Muscle of arm (tissue), 14 donors: ENCODE measurements at places on chromosomes 5 and 9. TPM values are rescaled to one million over a fixed set of nuclear protein-coding genes. Genes with fewer than 3 reads are reported as not detected.

EEIG1 gene
- polyA plus RNA-seq = 37.2 TPM

NAIP gene
- polyA plus RNA-seq = 12.2 TPM

DNA sequence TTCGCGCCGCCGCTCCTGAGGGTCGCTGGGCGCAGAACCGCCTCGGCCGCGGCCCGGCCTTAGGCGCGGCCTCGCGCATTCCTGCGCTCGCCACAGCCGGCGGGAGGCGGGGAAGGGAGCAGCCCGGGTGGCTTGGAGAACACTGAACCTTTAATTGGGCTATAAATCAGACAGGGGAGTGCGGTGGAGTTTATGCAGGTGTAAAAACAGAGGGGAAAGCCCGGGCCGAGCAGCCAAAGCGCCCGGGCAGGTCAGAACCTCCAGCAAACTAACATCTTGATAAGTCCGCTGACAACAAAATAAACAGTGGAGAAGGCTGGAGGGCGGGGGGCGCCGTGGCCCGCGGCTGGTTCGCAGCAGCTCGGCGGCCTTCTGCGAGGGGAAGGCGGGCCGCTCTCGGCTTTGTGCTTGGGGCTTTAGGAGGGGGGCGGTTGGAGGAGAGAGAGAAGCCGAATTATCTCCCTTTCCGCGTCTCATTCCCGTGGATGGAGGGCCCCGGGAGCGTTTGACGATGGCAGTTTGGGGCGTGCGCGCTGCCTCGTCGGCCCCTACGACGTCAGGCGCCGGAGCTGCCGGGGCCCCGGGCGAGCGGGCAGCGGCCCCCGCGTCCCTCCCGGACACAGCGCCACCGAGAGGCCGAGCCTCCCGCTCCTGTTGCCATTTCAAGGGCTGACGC lies 11.3 kb downstream of the FOXD1 start:
- DNase-seq = no peak

DOLK gene
- polyA plus RNA-seq = 10.6 TPM

GRCh38 chr9:99368341-99369326 lies 146.6 kb downstream of the SEC61B start:
- DNase-seq = peak; percentile 67

PCDHGB3 gene
- polyA plus RNA-seq = 2.0 TPM

GRCh38 chr5:32206509-32207354 lies 32.6 kb upstream of the GOLPH3 start:
- no peak for DNase-seq

GRCh38 chr9:133131506-133131905 lies 10.5 kb upstream of the RALGDS start:
- no peak for DNase-seq

SLCO6A1 gene
- polyA plus RNA-seq = 0.77 TPM

DNA sequence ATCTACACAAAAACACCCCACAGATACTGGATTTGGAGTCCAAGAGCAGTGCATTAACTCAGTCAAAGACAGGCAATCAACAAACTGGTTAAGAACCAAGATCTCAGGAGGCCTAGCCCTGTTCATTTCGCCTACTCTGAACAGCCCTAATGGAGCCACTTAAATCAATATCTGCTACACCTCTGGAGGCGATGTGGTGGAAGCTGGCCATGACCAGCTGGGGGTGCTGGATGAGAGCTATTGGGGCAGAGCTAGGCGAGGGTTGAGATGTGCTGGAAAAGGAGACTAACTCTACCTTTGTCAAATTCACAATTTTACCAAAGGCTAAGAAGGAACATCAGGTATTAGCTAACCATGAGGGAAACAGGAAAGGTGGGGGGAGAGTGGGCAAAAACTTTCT lies 23.3 kb upstream of the ARSB start:
- DNase-seq = no peak

DNA sequence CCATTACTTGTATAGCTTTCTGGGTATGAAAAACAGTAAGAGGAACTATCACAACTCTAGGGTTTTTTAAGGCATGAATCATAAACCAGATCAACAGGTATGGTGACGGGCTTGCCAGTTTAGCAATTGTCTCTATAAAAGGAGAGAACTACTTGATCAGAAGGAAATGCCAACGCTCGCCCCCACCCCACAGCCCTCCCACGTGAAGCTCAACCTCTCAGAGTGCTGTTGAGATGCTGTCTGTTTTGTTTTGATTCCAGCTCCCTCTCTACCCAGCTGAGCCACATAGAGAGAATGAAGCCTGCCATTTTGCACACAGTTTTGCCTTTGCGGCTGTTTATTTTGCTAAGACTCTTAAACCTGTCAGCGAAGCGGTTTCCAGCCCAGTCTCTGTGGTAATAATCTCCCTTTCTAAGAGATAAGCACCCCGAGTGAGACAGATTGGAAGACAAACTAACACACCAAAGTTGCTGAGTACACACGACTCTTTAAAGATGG lies 257.9 kb upstream of the ANKRD55 start:
- DNase-seq = no peak

GABRA1 gene
- polyA plus RNA-seq = not detected

SLC1A3 gene
- 41.1 TPM for polyA plus RNA-seq

STPG3 gene
- polyA plus RNA-seq = 0.24 TPM

- no peak for DNase-seq
Observed at GRCh38 chr9:126223798-126224531, 102.7 kb upstream of the MVB12B start.

DNA sequence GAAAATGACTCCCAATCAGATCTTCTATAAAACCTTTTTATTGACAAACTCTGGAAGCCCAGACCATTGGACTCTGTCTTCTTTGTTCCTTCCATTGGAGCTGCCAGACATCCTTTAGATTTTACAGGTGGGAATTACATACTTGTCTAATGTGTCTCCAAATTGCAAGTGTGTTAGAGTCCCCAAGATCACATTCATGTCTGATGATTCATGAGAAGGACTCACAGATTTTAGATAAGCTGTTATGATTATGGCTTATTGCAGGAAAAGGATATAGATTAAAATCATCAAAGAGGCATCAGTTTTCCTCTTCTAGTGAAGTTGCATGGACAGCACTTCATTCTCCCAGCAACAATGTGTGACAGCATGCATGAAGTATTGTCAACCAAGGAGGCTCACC lies 70.4 kb downstream of the MUSK start:
- no peak for DNase-seq

GRCh38 chr5:132662925-132663770 lies 5.2 kb downstream of the IL13 start:
- no peak for DNase-seq

DNA sequence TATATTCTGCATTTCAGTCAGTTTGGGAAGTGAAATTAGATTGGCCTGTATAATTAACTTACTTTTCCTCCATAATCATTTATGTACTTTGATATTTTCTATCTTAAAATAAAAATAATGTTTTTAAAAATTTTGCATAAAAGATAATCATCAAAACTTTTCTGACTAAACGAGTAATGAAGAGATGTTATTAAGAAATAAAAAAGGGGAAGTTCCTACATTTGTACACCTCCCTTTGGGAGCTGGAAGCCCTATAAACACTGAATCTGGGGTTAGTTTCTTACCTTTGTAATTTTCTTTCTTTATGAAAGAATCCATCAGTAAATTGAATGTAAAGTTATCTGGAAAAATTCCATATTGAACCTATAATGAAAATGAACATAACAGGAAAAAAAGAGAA lies 86.2 kb downstream of the MRPS27 start:
- DNase-seq = no peak

GRCh38 chr5:156913719-156914370 lies 49.2 kb downstream of the TIMD4 start:
- no peak for DNase-seq

DNA sequence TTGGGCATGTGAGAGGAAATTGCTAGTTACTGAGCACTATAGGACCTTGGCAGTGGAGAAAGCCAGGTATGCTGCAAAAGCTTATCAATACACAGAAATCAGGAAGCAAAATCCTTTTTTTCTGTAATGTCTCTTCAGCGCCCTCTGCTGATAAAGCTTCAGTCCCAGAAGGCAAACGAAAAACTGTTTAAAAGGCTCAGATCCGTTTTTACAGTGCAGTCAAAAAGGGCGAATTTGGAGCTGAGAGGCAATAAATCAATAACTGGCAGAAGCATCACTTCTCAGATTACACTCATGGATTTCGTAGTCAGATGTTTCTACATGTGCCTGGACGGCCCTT lies 1.1 kb upstream of the MAN2A1 start:
- DNase-seq = no peak

- no peak for DNase-seq
Observed at GRCh38 chr5:87432460-87432859, 19.7 kb upstream of the CCNH start.

- no peak for DNase-seq
Observed at GRCh38 chr5:57724836-57725235, 242.2 kb upstream of the ACTBL2 start.

DNA sequence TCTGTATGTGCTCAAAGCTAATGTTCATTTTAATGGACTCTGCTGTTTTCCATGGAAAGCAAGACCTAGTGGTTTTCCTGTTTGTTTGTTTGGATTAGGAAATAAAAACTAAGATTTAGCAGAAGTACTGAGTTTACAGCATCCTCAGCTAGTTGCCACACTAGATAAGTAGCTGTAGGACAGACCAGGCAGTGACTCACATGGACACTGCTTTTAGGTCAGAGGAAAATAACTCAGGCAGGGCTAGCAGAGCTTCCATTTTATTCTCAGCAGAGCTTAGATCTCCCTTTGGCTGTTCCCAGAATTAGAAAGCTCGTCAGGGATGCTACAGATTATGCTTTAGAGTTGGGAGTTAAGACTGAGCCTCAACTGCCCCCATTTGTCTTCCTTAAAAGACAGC lies 204.4 kb downstream of the SH3GL2 start:
- no peak for DNase-seq

- DNase-seq = no peak
Observed at GRCh38 chr5:11560915-11561697, 343.1 kb downstream of the CTNND2 start.

DNA sequence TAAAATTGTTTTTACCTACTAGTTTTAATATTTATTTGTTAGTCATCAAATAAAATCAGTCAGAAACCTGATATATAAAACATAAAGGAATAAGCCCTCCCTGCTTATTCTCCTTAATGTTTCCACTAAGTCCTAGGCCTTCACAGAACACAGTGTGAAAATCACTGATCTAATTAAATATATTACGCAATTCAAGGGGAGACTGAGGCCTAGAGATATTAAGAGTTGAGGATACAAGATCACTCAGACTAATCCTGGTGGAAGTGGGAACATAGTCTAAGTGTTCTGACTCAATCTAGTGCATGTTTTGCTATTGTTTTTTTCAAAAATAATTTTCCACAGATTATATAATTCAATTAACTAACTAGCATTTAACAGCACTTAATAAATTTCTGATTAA lies 401.1 kb downstream of the SLCO4C1 start:
- DNase-seq = no peak

- no peak for DNase-seq
Observed at GRCh38 chr9:126915846-126916543, 1.4 kb downstream of the RALGPS1 start.

GRCh38 chr5:36691226-36691625 lies 84.8 kb downstream of the SLC1A3 start:
- DNase-seq = no peak

- DNase-seq = no peak
Observed at GRCh38 chr5:50550267-50550666, 109.2 kb upstream of the EMB start.

DNA sequence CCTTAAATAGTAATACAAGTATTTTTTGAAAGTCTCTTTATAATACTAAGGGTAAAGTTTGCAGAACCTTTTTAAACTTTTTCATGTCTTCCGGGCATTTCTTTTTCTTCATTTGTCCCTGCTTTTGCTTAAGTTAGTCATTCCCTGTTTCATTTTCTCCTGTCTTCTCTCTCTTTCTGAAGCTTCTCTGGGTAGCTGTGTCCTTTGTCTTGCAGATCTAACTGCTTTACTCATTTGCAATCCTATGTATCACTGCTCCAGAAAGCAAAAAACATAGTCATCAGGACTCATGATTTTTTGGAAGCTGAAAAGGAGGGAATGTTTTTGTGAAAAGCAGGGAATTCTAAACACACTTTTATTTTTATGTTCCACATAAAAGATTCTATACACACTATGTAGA lies 301.7 kb downstream of the MRPS30 start:
- no peak for DNase-seq

DNA sequence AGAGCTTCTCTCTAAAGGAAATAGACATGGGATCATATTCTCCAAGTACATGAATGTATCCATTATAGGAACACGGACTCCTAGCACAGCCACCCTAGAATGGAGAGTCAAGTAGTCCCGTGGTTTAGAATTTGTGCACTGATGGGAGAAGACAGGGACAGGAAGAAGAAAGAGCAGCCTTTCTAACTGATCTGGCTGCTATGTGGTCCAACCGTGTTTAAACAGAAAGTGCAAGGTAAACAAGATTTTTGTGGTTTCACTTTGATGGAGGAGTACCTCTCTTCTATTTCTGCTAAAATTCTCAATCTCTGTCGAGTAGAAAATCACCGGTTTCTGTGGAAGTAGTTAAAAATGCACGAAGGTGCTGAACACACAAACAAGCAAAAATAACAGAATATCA lies 171.3 kb downstream of the ST8SIA4 start:
- DNase-seq = no peak

PAXX gene
- polyA plus RNA-seq = 15.5 TPM

MUSK gene
- 16.0 TPM for polyA plus RNA-seq

DNA sequence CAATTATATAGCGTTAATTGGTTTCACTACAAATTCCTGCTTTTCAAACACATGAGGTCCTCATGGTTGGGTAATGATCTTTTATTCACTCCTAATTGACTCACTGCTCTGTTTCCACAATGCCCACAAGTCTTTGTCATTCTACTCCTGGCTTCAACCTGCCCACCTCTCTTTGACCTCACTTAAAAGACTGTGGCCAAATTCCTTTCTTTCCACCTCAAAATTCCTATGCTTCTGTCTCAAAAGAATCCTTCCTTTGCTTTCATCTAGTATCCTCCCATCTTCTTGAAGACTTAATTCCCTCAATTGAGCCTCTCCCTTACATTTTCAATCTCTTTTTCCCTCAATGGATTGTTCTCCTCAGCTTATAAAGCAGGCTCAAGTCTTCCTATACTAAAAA lies 4.9 kb downstream of the APBA1 start:
- no peak for DNase-seq

KIF4B gene
- 0.12 TPM for polyA plus RNA-seq

GRCh38 chr5:81172710-81173109 lies 60.4 kb upstream of the CKMT2 start:
- DNase-seq = no peak

CCDC192 gene
- polyA plus RNA-seq = 0.94 TPM

DNA sequence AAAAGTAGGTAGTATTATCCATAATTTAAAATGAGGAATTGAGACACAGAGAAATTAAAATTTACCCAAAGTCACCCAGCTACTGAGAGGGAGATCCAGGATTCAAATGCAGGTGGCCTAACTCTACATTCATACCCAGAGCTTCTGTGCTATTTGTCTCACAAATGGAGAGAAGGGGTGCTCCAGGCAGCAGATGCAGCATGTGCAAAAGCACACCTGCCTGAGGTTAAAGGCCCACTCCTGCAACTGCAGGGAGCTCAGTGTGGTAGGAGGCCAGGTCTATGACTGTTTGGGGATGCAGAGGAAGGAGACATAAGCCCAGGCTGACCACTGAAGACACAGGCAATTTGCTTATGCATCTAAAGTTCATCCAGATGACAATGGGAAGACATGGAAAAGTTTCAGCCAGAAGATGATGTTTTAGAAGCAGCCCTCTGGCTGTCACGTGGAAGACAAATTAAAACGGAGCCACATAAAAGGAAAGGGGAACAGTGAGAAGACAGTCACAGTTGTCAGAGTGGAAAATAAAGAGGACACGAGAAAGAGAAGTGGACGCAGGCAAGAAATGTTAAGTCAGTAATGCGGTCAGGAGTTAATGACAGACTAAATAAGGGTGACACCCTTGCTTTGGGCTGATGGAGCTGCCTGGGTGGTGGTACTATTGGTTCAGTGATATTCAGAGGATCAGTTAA lies 214.7 kb downstream of the EBF1 start:
- no peak for DNase-seq

- no peak for DNase-seq
Observed at GRCh38 chr5:58794875-58795274, 212.0 kb downstream of the RAB3C start.
